SK-N-MC (cell line): ENCODE measurements at places on chromosomes 6 and 20.

- DNase-seq: no peak
Measured at GRCh38 chr20:32479012-32479411, 106.1 kb downstream of the NOL4L start.

DNA sequence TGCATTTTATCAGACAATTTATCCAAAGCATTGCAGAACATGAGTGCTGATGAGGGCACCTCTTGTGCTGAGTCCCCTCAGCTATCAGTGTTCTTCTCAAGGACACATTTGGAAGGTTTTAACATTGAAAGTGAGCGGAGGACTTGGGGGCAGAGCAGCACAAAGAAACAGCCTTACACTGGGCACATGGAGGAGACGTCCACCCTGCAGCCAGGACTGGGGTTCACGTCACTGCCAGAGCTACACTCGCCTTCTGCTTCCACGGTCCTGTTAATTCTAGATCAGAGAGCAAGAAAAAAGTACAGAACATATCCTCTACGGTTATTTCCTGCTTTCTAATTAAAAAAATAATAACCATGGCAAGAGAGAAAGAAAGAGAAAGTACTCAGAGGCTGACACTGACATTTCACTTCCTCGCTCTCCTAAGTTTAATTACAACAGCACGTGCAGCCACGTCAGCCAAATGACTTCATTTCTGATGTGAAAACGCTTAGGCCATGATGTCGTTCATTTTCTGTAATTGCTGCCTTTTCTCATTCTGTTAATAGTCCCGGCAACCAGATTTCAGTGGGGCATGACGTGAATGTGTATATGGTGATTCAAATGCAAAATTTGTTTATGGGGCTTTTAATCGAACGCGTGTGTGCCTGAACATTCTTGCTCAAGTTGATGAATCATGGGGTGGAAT is 5.1 kb downstream of the PRND start:
- no peak for DNase-seq

DNA sequence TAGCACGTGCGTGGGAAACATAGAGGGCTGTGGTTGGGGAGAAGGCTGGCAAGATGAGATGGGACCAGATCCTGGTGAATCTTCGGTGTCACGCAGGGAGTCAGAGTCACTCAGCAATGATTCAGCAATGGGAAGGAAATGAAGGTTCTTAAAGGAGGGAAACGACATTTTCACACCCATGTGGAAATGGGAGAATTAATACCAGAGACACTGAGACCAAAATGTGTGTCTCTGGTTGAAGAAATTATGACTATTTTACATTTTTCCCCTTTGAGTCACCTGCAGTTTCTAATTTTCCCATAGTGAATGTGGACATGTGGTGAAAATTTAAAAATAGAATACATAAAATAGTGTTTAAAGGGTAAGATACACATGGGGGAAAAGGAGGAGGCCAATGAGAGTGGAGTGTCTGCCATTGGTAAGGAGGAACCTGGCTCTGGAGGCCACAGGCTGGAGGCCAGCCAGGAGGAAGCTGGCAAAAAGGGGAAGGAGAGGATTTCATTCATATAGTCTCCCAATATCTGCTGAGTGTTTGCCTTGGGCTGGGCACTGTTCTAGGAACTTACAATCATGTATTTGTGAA is 17.5 kb downstream of the NRN1 start:
- no peak for DNase-seq

DNA sequence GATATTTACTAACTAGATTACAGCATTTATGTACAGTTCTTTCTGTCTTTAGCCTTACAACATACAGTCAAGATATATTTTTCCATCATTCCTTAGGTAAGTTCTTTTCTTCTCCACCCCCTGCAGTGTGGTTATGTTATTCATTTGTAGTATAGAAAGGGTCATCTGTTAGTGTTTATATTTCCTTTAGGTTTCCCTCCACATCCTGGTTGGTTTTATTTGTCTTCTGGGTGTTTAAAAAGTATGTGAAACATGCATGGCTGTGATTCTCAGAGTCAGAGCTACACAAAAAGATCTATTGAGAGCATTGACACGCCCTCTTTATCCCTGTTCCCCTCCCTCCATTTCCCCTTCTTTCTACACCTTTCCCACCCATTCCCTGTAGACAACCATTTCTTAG is 20.1 kb downstream of the DHX35 start:
- DNase-seq: no peak

DNA sequence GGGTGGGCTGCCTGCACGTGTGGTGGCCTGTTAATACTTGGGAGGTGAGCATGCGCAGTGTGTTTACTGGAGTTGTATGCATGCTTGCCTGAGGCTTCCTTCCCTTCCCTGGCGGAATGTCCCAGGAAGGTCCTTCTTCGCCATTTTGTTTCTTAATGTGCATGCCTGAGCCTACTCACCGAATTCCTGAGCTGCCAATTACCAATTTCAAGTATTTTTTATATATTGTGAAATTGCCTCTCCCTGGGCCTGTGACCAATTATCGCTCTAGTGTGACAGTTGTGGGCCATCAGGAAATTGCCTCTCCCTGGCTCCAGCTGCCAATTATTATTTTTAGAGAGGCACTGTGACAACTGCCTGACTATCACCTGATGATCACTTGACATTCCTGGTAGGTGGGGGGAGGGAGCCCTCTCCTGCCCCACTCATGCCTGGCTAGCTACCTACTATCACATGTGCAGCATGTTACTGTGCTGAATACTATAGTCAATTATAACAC is 70.0 kb downstream of the FAM50B start:
- DNase-seq: no peak

- DNase-seq: no peak
Measured at GRCh38 chr6:18147616-18148015, 7.3 kb downstream of the TPMT start.
